GOT3 (cell line): ENCODE measurements at places on chromosomes 2 and 18.

DNA sequence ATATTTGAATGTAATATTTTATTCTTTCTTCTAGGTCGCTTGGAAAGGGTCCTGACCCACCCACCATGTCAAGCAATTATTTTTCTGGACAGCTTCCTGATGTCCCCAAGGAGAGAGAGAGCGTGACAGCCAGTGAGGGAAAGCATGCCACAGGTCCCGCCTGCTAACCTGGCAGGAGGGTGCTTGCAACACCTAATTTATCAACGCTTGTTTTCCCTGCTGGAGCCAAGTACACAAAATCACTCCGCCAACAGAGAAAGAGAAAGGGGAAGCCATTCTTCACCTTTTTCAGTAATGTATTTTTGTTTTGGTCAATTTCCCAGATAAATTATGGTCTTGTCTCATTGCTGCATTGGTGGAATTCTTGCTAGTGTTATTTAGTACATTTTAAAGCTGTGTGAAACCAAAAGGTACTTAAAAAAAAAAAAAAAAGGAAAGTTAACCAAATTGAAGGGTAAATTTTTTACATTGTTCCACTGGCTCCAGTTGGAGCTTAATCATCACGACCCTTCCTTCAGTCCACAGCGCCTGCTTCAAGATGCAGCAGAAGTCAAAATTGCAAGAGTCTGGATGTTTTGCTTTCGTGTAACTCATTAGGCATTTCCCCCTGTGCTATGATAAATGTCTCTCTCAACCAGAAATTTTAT lies 88.5 kb upstream of the COPS8 start:
- DNase-seq, result no peak

DNA sequence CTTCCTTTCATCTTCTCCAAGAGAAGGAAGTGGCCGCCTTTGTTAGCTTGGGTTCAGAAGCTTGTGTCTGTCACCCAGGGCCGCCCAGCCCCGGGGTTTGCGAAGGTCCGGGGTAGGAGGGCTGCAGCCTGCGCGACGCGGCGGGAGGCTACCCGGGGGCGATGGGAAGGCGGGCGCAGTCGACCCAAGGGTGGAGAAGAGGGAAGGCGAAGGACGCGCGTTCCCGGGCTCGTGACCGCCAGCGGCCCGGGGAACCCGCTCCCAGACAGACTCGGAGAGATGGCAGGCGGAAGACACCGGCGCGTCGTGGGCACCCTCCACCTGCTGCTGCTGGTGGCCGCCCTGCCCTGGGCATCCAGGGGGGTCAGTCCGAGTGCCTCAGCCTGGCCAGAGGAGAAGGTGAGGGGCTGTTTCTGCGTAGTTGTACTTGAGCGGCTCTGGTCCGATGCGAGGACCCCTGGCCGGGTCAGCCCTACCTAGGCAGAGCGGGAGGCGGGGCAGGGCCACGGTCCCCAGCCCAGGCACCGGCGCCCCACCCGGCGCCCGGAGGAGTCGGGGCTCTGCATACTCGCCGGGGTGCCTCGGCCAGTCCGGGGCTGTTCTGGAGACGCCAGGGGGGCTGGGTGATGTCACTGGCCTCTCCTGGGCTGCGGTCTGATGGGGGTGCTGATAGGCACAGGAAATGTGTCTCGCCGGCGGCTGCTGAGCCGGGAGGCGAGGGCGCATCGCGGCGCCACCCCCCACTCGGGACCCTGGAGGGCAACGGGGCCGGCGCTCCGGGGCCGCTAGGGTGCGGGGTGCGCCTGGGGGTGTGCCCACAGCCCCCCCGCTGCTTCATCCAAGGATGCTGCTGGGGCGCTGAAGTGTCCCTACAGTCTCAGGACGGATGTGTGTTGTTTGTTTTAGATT lies at the start of gene QPCT:
TSS of gene QPCT (plus strand) at position 178 of the 909 bp plus-strand sequence. CDS start at position 280, 102 bp downstream.
- DNase-seq, result no peak

- no peak for DNase-seq
Measured at GRCh38 chr2:163182764-163183354, 344.3 kb upstream of the KCNH7 start.

DNA sequence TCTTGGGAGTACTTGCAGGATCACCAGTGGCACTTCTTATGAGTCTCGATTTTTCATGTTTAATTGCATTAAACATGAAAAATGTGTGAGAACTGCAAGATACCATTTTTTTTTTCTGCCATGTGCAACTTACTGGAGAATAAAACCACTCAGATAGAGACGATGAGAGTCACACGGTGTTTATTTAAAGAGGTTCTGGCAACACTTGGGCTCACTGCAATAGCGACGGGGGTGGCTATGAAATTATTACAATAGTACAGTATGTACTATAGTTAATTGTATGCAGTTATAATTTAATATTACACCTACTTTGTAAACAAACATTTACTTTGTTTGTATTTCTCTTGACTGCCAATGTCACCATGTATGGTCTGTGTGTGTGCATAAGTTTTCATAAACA lies 479.8 kb downstream of the NUP35 start:
- no peak for DNase-seq

- no peak for DNase-seq
Measured at GRCh38 chr2:128642821-128643220, 324.2 kb upstream of the HS6ST1 start.

GRCh38 chr2:65240657-65241056 lies 13.0 kb downstream of the ACTR2 start:
- DNase-seq, result no peak

GRCh38 chr2:153584244-153584643 lies 105.7 kb upstream of the RPRM start:
- DNase-seq, result no peak

DNA sequence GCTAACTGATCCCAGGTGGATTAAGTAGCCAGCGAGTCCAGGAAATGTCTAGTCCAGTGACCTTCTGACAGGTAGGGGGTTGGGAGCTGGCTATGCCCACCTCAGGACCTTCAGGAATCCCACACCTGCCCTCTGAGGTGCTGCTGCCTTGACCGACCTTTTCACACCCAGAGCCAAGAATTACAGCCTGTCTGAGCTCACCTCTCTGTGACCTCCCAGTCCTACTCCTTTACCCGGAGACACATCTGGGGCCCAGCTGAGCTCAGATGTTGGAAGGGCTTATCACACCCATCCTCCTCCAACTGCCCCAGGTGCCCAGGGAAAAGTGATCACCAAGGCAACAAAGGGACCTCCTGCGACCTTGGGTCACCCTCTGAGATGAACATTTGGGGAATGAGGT lies 413.3 kb upstream of the TNP1 start:
- no peak for DNase-seq

- DNase-seq, result no peak
Measured at GRCh38 chr18:49520661-49521145, 33.7 kb upstream of the C18orf32 start.

- no peak for DNase-seq
Measured at GRCh38 chr2:41878056-41878455, 169.8 kb upstream of the PKDCC start.

GRCh38 chr2:230946429-230947234 lies 21.6 kb upstream of the GPR55 start:
- DNase-seq, result no peak

DNA sequence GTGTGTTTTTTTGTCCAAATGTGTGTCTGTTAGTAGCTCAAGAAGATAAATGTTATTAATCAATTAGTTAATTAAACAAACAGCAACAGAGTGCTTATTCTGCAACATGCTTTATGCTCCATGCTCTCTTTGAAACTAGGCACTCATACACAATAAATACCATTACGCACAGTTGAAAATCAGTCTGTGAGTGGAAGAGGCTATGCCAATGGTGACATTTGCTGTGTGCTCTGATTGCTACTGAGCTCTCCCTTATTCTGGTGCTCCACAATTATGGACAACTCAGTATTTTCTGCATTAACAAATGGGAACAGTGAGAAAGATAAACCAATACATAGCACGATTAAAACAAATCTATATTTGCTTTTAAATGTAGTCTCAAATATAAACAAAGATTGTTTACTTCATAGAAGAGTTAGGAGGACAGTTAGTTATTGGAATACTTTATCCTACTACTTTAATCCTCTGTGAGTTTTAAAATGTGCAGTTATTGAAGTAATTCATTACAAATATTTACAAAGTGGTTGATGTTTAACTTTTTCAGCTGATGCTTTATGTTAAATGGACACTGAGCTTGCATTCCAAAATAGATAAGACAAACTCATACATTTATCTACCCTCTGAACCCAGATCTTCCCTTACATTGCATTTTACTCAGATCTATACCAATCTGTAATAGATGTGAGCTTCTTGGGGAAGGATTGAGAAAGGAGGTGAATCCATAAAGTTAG lies 55.3 kb downstream of the NXPH2 start:
- no peak for DNase-seq

DNA sequence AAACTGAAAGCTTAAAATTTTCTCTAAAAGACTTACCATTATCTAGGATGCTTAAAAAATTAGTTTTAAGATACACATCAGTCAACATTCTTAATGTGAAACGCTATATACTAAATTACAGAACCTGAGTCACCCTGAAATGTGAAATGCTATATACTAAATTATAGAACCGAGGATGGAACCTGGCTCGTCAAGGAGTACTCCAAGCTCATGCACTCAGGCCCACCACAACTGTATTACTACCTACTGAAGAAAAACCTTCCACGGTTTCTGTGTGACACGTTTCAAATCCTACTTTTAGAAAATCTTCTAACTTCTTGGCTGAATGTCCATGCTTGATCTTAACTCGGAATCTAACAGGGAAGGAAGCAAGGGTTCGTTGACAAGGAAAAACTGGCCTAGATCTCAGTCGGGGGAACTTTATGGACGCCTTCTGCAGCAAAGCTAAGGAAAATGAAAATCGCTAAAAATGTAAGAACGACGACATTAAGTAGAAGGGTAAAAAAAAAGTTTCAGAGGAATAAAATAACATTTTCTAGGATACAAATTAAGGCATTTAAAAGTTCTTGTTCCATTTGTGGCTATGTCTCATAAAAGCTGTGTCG lies 1.4 kb downstream of the PRKD3 start:
- DNase-seq, result no peak

DNA sequence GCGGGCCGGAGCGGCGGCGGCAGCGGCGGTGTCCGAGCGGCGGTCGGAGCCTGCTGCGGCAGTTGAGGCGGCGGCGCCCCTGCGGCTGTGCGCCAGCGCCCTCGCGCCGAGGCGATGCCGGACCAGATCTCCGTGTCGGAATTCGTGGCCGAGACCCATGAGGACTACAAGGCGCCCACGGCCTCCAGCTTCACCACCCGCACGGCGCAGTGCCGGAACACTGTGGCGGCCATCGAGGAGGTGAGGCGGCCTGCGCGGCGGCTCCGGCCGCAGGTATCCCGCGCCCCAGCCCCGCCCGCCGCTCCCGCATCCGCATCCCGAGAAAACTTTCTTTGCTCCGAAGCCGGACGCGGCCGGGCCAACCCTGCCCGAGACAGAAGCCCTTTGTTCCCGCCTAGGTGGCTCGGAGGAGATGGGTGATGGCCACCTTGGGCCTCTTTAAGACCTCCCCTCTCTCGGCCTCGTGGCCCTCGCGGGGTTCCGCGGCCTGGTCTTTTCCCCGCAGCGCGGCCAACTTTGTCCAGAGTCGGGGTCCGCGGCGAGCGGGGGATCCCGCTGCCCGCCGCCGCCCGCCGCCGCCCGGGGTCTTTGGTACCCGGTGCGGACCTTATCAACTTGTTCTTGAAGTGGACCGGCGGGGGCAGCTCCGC lies 504 bp downstream of the ASAP2 start:
- DNase-seq, result no peak

GRCh38 chr2:20641123-20641985 lies 9.5 kb downstream of the HS1BP3 start:
- DNase-seq, result peak; percentile 27

GRCh38 chr2:72982219-72982618 lies 64.9 kb downstream of the EMX1 start:
- no peak for DNase-seq

DNA sequence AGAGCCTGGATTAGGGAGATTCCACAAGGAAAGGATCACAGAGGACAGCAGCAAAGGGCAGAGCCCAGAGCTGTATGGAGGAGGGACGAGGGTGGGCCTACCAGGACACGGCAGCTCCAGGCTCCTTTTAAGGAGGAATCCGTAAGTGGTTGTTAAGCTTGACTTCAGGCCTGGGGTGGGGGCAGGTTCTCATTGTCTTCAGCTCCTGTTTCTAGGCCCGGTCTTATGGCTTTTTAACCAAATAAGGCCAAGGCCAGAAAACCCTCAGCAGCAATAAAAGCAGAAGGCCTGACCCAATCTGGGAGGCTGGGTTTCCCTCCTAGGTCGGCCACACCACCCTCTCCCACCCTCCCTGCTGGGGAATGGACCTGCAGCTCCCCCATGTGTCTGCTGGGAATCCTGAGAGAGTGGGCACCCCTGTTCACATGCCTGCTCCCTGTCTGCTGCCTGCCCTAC lies 111.2 kb downstream of the PLB1 start:
- no peak for DNase-seq

GRCh38 chr2:227890495-227891079 lies 19.2 kb downstream of the DAW1 start:
- no peak for DNase-seq

- DNase-seq, result no peak
Measured at GRCh38 chr2:134676960-134677359, 41.8 kb downstream of the TMEM163 start.

DNA sequence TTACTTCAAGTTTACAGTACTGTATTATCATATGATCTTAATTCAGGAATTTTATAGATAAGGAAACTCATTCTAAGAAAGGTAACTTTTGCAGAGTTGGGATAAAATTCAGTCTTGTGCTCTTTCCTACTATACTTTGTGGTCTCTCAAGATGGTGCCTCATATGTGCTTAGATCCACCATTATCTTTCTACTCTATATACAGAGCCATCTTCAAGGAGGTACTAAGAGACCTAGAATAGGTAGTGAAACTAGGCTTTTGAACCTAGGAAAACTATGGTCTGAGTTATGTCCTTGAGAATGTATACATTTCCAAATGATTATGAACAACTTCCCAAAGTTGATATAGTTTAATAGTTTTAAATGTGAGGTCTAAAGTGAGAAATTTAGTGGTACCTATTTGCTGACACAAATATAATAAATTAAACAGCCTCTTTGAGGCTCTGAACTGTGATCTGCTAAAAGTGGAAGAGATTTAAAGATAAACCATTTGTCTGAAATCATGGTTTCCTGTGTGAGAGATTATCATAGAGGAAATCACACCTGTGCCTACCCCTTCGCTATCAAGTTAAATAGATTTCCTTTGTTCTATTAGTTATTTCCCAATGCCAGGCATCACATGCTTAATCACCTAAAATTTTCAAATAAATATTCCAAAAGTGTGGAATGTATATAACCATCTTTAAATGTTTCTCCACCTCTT lies 27.2 kb downstream of the ACAA2 start:
- DNase-seq, result no peak

- DNase-seq, result no peak
Measured at GRCh38 chr18:50877545-50878265, 1.2 kb upstream of the ME2 start.

DNA sequence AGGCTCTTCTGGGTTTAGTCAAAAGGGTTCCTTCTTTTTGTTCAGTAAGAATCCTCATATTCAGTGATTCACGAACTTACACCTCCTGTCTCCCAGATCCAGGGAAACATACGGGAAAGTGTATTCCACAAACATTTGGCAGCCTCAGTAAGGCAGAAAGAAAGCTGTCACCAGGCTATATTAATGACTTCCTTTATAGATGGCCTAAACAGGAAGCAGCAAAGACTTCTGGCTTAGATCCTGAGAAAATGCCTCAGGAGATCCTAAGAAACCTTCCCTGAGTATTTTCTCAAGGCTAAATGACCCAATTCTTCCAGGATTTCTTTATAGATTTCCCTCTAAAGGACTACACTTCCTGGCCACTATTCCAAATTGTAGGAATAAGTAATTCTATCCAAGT lies 1995.5 kb upstream of the CELF4 start:
- no peak for DNase-seq

- DNase-seq, result no peak
Measured at GRCh38 chr2:186991766-186992417, 142.9 kb upstream of the ZSWIM2 start.

GRCh38 chr2:88671786-88672427 lies 19.6 kb upstream of the RPIA start:
- no peak for DNase-seq

- DNase-seq, result no peak
Measured at GRCh38 chr2:130729322-130730299, 741 bp downstream of the GPR148 start.
